GF-D8 (cell line): ENCODE measurements at places on chromosomes 2 and 18.

- no peak for DNase-seq
Observed at GRCh38 chr2:128501700-128502099, 183.0 kb upstream of the HS6ST1 start.

DNA sequence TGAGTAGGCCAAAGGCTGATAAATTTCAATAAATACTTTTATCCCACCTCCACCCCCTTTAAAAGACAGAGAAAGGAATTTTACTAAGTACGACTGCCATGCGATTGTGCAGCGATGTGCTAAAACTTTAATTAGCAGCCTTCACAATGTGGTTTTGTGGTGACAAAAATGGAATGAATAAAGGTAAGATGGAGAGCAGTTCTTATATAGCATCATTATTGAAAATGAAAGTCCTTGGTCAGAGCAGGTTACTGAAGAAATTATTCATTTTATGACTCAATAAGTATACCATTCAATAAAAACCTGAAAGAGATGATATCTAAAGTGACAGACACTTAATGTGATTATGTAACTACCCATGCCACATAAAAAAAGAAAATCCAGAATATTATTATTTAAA, 33.2 kb upstream of the MTIF2 start:
- DNase-seq: no peak

GRCh38 chr2:121816797-121817196, 61.3 kb downstream of the TSN start:
- DNase-seq: no peak

GRCh38 chr2:106840818-106841217, 45.1 kb downstream of the ST6GAL2 start:
- DNase-seq: no peak

DNA sequence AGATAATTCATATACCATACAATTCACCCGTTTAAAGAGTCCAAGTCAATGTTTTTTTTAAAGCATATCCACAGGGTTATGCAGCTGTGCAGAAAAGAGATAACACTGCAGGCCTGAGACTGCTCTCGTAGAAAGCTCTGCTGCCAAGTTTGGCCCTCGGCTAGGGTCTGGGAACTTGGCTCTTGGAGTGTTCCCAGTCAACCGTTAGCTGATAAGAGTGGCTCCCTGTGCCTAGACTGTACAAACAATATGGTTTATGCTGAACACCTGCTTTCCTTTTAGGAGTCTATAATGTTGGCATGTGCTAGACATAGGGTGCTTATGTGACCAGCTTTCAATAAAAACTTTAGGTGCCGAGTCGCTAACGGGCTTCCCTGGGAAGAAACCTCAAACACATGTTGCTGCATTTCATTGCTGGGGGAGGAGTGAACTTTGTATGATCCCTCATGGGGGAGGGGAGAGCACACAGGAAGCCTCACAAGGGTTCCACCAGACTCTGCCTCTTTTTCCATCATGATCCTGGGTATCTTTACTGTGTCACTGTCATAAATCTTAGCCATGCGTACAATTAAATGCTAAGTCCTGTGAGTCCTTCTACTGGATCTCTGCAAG, 34.7 kb downstream of the RFX8 start:
- DNase-seq: no peak

DNA sequence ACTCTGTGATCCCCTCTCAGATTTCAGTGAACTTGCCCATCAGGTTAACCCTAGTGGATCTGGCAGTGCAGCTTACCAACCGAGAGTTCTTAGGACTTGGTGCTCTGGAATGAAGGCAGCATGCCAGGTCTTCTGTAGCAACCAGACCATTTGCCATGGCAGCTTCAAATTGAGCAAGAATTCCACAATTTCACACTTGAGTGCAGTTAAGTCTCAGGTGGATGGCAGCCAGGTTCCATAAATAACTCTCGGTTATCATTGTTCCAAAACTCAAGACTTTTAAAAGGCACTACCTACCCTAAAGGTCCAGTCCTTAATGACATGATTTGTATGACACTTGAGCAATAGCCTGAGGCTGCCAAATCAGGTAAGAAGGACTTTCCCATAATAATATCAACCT, 48.1 kb downstream of the GALNT3 start:
- DNase-seq: no peak

- no peak for DNase-seq
Observed at GRCh38 chr2:222969491-222969890, 82.5 kb upstream of the KCNE4 start.

GRCh38 chr18:79857082-79857671, 59.4 kb downstream of the KCNG2 start:
- DNase-seq: no peak

DNA sequence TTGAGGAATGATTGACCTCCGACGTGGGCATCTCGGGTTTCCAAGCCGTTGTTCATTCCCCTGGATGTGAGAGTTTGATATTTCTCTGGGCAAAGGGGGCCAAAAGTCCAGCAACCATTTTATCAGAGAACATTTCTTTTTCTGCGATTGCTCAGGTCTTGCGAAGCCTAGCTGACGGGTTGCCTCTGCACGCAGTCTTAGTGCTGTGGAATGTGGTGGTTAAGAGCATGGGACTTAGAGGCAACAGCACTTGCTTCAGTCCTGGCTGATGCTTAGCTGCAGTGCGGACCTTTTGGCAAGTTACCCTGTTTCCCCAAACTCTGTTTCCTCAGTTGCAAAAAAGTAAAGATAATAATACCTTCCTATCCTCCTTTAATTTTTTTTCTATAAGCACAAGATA, 45.0 kb downstream of the FAP start:
- DNase-seq: no peak

- DNase-seq: no peak
Observed at GRCh38 chr2:221948076-221948475, 350.7 kb downstream of the PAX3 start.

DNA sequence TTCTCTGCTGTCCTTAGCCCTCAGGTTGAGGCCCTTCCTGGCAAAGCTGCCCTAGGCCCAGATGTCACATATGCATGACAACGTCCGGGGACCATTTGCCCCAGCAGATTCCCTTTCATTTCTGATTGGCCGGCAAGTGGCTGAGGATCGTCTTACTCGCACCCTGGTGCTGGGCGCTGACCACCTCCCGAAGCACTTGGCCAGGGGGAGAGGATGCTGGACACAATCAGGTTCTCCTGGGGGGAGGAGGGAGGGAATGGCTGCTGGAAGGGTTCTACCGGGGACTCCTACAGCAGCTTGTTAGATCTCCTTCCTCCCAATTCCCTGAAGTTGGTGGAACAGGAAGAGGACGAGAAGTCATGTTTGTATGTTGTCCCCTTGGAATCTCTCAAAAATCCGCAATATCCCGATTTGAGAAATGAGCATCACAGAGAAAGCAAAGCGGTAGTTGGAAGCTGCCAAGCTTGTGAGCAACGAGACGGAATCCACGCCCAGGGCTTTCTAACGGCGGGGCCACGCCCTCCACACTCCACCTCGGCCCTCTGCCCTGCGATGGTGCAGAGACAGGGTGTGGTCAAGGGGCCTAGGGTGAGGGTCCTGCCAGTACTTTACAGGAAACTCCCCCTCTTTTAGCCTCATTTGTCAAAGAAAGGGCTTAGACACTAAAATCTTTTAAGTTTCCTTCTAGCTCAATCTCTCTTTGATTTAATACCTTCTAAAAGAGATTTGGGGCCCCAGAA, 61.8 kb upstream of the YWHAQ start:
- no peak for DNase-seq

- no peak for DNase-seq
Observed at GRCh38 chr2:32119161-32119560, 46.5 kb upstream of the SLC30A6 start.

GRCh38 chr18:58095655-58096054, 51.6 kb downstream of the NEDD4L start:
- no peak for DNase-seq

DNA sequence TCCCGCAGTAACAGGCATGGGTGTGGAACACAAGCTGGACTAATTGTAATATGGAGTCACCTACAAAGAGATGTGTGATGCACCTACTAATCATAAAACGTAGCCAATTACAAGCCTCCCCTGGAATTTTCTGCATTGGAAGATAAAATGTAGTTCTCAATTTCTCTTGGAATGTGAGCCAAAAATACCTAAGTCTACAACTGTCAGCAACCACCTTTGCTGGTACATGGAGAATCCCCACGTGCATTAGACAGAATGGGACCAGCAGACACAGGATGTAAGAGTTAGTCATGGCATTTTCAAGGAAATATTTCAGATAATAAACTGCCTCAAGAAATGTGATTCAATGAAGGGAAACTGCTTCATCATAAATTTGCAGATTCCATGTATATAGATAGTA, 85.6 kb upstream of the DCC start:
- DNase-seq: no peak

- DNase-seq: peak; percentile 65
Observed at GRCh38 chr2:230326453-230327417, at the start of gene SP140L. Gene SP140L (plus strand): TSS chr2:230327193. CDS start chr2:230327270, 77 bp downstream.

DNA sequence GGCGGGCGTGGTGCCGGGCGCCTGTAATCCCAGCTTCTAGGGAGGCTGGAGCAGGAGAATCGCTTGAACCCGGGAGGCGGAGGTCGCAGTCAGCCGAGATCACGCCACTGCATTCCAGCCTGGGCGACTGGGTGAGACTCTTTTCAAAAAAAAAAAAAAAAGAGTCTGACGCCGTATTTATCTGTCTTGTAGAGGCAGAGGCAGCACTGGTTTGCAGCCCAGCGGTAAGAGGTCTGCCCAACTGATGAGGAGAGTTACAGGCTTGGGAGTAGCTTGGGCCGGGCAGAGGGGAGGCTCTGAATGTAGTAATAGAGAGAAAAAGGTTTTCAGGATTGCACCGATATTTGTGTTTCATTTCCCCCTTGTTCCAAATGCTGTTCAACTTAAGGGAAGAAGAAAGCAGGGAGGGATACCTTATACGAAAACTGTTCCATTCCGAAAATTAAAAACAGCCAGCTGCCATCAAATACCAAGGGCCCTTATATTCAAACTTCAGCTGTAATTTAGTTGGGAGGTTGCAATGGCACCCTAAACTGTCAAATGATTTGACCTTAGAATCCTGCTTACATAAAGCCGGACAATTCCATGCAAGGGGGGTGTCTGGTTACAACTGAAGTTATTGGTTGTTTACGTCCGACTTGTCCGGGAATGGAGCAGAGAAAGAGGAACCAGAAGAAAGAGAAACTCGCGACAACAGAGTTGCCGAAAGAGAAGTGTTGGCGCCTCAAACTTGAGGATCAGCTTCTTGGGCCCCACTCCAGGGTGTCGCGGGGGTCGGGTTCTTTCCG, 9.2 kb upstream of the SP9 start:
- DNase-seq: no peak

DNA sequence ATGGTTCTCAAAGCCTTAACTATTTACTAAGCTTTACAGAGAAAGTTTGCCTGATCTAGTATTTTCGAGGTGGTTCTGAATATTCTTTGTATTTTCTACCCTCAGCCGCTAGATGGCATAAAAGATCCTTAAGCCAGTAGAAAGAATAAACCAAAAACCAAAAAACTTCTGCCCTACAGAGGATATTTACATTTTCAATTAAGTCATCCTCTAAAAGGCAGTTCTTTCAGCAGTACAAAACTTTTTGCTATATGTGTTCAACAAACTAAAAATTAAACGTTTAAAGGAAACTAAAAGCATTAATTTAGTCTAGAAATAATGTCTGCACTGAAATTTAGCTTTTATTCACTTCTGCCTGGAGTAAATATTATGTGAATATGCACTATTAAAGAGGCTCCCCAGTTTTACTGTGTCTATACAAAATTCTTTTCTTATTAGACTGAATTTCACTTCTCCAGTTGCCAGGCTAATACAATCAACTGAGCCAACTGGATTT, 297.5 kb downstream of the PIEZO2 start:
- DNase-seq: peak; percentile 30

GRCh38 chr2:2881499-2881898, 496.1 kb downstream of the EIPR1 start:
- DNase-seq: no peak

DNA sequence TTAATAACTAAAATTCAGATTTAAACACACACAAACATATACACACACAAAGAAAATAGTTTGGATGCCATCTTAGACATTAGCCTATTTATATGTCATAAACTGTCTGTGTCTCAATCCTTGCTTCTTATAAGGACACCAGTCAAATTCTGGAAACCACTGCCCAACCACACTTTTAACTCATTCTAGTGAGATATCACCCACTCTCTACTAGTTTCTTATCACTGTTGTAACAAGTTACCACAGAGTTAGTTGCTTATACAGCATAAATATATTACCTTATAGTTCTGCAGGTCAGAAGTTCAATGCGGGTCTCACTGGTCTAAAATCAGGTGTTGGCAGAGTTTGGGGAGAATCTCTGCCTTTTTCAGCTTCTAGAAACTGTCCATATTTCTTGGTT, 239.1 kb downstream of the MTX2 start:
- no peak for DNase-seq

- DNase-seq: no peak
Observed at GRCh38 chr2:171718720-171719119, 31.5 kb downstream of the DYNC1I2 start.
